ENCODE measurements at places on chromosomes 13 and 19. TPM values are rescaled to one million over a fixed set of nuclear protein-coding genes. Genes with fewer than 3 reads are reported as not detected.

DNA sequence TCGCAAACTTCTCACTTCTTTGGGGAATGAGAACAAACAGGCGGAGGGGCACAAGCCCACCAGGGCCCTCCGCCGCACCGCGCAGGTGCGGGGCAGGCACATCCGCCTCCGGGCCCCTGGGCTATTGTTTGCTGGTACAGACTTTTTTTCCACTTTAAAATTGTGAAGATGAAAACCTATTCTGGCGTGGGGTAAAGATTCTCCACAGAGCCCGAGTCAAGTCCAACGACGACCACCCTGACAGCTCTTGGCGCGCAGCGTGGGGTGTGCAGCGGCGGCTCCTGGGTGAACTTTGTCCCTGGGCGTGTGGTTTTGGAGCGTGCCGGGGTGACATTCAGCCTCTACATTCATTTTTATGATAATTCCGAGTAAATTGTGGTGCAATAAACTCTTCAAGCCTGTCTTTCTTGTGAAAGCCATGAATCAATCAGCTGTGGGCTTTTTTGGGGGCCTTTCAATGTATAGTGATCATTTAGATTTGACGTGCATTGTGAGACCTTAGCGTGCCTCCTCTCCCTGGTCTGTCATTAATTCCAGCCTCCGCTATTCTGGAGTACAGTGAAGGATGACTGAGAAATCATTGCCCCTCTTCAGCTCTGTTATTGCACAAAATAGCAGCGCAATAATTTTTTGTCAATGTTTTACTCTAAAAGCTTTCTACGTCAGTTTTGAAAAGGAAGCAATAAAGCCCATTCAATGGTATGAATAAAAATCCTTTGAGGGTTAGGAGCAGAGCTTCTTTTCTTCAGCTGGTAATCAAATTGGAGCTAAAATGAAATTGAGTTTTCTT is 90.0 kb downstream of the TEX29 start:
- peaks cover 6% of the 10 kb centered on the region for H3K27me3 ChIP-seq
- no peaks in the 10 kb centered on the region for H3K4me1 ChIP-seq
- H3K27ac ChIP-seq, result no peak overlapping the region
- H3K4me3 ChIP-seq, result no peak overlapping the region

DNA sequence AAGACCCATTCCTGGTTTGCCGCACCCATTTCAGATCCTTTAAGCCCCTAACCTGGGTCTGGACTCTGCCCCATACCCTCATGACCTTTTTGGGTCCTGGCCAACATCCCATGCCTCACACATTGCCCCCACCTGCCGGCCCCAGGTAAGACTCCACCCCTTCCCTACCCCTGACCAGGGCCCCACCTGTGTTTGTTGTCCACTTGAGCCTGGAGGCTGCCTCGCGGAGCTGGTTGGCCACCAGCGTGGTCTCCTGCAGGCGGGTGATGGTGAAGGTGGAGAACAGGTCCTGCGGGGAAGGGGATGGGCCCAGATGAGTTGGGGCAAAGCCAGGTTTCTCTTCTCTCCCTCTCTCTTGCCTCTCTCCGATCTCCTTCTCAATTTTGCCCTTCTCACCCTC is 19.5 kb downstream of the MAN2B1 start:
- H3K4me3 ChIP-seq, result no peak overlapping the region
- H3K27ac ChIP-seq, result no peak overlapping the region
- no peaks in the 10 kb centered on the region for H3K27me3 ChIP-seq
- H3K36me3 ChIP-seq, result peaks cover 14% of the 10 kb centered on the region
- no peaks in the 10 kb centered on the region for H3K4me1 ChIP-seq

GRCh38 chr13:61770681-61771080 is 355.0 kb upstream of the PCDH20 start:
- H3K36me3 ChIP-seq, result no peaks in the 10 kb centered on the region
- no peak overlapping the region for H3K27ac ChIP-seq
- DNase-seq, result no peak
- H3K4me1 ChIP-seq, result no peaks in the 10 kb centered on the region
- no peaks in the 10 kb centered on the region for H3K27me3 ChIP-seq

GRCh38 chr13:99323488-99323887 is 16.3 kb upstream of the GPR183 start:
- peaks cover 20% of the 10 kb centered on the region for H3K36me3 ChIP-seq
- H3K4me1 ChIP-seq, result peaks cover 58% of the 10 kb centered on the region
- H3K27ac ChIP-seq, result peak overlapping the region; percentile 80
- no peak for DNase-seq
- no peaks in the 10 kb centered on the region for H3K27me3 ChIP-seq

- peak within 1 kb of the TSS; percentile 85 for H3K4me3 ChIP-seq
- H3K27me3 ChIP-seq, result no peaks in the 10 kb centered on the region
- peak; percentile 69 for DNase-seq
- peaks cover 33% of the 10 kb centered on the region for H3K36me3 ChIP-seq
- peak within 1 kb of the TSS; percentile 56 for H3K27ac ChIP-seq
Observed at GRCh38 chr19:543910-544608, at the start of gene GZMM. Gene GZMM, plus strand, starts transcription at chr19:544053. Its CDS starts 19 bp downstream, at chr19:544072.

GRCh38 chr13:80036845-80037504 is 304.0 kb downstream of the SPRY2 start:
- no peak overlapping the region for H3K4me3 ChIP-seq
- H3K36me3 ChIP-seq, result no peaks in the 10 kb centered on the region
- no peak overlapping the region for H3K27ac ChIP-seq
- no peak for DNase-seq

GRCh38 chr13:38656699-38657098 is 30.2 kb upstream of the FREM2 start:
- no peak overlapping the region for H3K27ac ChIP-seq
- no peaks in the 10 kb centered on the region for H3K4me1 ChIP-seq
- no peaks in the 10 kb centered on the region for H3K27me3 ChIP-seq
- H3K36me3 ChIP-seq, result no peaks in the 10 kb centered on the region
- DNase-seq, result no peak

GRCh38 chr19:688214-688613 is 7.0 kb downstream of the PRSS57 start:
- H3K27me3 ChIP-seq, result no peaks in the 10 kb centered on the region
- H3K4me1 ChIP-seq, result no peaks in the 10 kb centered on the region
- no peak for DNase-seq
- no peak overlapping the region for H3K27ac ChIP-seq
- H3K4me3 ChIP-seq, result no peak overlapping the region

DNA sequence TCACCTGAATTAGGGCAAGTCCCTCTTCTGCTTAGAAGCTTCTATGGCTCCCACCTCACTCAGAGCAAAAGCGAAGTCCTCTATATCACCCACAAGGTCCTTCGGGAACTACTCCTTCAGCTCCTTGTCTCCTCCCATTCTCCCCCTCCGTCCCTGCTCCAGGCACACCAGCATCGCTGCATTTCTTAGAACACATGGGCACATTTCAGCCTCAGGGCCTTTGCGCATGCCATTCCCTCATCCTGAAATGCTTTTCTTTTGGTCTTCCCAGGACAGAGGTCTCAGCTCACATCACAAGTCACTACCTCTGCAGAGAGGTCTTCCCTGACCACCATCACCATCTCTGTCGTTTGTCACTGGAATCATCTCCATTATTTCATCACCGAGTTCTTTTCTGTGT is 4.0 kb downstream of the S1PR5 start:
- H3K4me3 ChIP-seq, result no peak overlapping the region
- no peak for DNase-seq
- no peak overlapping the region for H3K27ac ChIP-seq
- H3K36me3 ChIP-seq, result no peaks in the 10 kb centered on the region

- H3K4me3 ChIP-seq, result no peak overlapping the region
- H3K36me3 ChIP-seq, result no peaks in the 10 kb centered on the region
- H3K4me1 ChIP-seq, result peaks cover 41% of the 10 kb centered on the region
- H3K27me3 ChIP-seq, result peaks cover 92% of the 10 kb centered on the region
- H3K27ac ChIP-seq, result no peak overlapping the region
Observed at GRCh38 chr19:49436381-49437017, 4.8 kb downstream of the SLC17A7 start.

- H3K4me1 ChIP-seq, result peaks cover 26% of the 10 kb centered on the region
- peak overlapping the region; percentile 46 for H3K4me3 ChIP-seq
- no peak overlapping the region for H3K27ac ChIP-seq
- DNase-seq, result no peak
- no peaks in the 10 kb centered on the region for H3K36me3 ChIP-seq
Observed at GRCh38 chr19:45428384-45429231, 4.9 kb upstream of the ERCC1 start.

- no peaks in the 10 kb centered on the region for H3K4me1 ChIP-seq
- H3K36me3 ChIP-seq, result no peaks in the 10 kb centered on the region
- H3K27me3 ChIP-seq, result no peaks in the 10 kb centered on the region
- no peak overlapping the region for H3K27ac ChIP-seq
- no peak overlapping the region for H3K4me3 ChIP-seq
Observed at GRCh38 chr13:59774491-59774971, 389.2 kb downstream of the DIAPH3 start.

GRCh38 chr19:38606131-38606530 is 11.6 kb downstream of the MAP4K1 start:
- H3K4me1 ChIP-seq, result no peaks in the 10 kb centered on the region
- peaks cover 60% of the 10 kb centered on the region for H3K36me3 ChIP-seq
- H3K4me3 ChIP-seq, result no peak overlapping the region
- no peak overlapping the region for H3K27ac ChIP-seq
- no peak for DNase-seq
- no peaks in the 10 kb centered on the region for H3K27me3 ChIP-seq

DNA sequence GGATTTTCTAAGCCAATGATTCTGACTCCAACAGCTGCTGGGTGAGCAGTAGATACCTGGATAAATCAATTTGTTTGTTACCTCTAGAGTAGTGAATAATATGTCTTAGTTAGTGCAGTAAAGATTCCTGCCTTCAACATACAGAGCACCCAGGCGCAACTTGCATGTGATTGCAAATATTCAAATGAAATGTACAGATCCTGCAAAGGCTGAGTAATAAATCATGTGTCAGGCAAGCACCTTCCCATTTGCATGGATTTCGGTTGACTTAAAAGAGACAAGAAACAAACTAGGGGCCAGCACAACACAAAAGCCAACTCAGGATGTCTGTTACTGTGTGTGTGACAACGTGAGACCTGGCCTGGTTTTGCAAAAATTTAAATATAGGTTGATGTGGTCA is 79.7 kb downstream of the TNFSF11 start:
- H3K4me1 ChIP-seq, result no peaks in the 10 kb centered on the region
- no peaks in the 10 kb centered on the region for H3K36me3 ChIP-seq
- no peak overlapping the region for H3K27ac ChIP-seq
- H3K4me3 ChIP-seq, result no peak overlapping the region

- no peaks in the 10 kb centered on the region for H3K36me3 ChIP-seq
- no peak overlapping the region for H3K27ac ChIP-seq
- H3K27me3 ChIP-seq, result no peaks in the 10 kb centered on the region
- DNase-seq, result no peak
- no peaks in the 10 kb centered on the region for H3K4me1 ChIP-seq
Observed at GRCh38 chr13:96417939-96418685, 328.2 kb downstream of the HS6ST3 start.

GRCh38 chr19:47274891-47275761 is 441 bp downstream of the INAFM1 start:
- H3K27me3 ChIP-seq, result no peaks in the 10 kb centered on the region
- H3K36me3 ChIP-seq, result peaks cover 17% of the 10 kb centered on the region
- DNase-seq, result no peak

DNA sequence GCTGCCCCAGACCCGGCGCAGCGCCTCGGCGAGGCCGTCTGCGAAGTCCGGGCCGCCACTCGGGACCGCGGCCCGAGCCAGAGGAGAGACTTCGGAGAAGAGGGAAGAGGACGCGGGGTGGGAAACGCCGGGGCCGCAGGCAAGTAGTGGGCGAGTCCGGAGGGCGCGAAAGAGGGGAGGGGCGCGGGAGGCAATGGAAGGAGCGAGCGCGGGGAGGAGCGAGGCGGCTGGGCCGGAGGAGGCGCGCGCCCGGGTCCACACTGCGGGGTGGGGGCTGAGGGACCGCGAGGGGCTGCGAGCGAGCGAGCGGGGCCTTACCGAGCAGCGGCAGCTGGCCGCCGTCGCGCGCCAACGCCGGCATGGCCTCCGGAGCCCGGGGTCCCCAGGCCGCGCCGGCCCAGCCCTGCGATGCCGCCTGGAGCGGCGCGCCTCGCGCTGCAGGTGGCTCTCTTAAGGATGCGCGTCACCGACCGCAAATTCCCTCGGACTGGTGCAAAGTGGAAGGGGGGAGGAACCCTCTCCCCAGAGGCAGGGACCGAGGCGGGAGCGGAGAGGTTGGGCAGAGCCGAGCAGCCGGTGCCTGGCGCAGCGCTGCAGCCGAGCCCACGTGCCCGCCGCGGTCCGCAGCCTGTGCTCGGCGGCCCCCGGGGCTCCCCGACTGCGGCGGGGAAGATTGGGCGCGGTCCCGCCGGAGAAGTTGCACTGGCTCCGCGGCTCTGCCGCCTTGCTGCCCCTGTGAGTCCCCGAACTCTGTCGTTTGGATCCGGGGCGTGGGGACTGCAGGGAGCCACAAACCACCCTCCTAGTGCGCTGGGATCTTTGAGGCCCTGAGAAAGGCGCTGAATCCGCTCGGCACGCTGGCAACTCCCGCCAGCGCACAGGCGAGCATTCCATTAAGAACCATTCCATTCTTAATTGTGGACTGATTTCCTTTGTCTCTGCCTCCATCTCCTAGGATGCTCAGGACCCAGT is at the start of gene FLT3:
Gene FLT3 (minus strand): TSS at position 427 of the 972 bp plus-strand sequence. CDS start 66 bp downstream, at position 361.
- peaks cover 47% of the 10 kb centered on the region for H3K27me3 ChIP-seq
- H3K4me3 ChIP-seq, result peak within 1 kb of the TSS; percentile 26
- H3K36me3 ChIP-seq, result no peaks in the 10 kb centered on the region
- peak; percentile 13 for DNase-seq
- peaks cover 13% of the 10 kb centered on the region for H3K4me1 ChIP-seq
- no peak within 1 kb of the TSS for H3K27ac ChIP-seq

DNA sequence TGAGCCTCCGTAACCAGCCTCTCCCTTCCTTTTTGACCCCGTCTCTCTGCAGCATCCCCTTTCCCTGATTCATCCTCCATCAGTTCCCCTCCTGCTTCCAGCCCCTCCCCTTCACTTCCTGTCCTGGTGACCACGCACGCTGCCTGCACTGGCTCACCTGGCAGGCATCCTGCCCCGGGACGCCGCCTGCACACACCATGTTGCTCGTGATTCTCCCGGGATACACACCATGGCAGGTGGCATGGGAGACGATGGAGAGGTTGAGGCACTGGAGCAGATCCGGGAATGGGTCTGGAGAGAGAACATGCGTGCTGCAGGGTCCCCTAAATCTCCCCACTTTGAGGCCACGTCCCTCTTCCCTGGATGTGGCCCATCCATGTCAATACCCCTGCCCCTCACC is 4.2 kb downstream of the KLK12 start:
- H3K27ac ChIP-seq, result no peak overlapping the region
- no peaks in the 10 kb centered on the region for H3K4me1 ChIP-seq

DNA sequence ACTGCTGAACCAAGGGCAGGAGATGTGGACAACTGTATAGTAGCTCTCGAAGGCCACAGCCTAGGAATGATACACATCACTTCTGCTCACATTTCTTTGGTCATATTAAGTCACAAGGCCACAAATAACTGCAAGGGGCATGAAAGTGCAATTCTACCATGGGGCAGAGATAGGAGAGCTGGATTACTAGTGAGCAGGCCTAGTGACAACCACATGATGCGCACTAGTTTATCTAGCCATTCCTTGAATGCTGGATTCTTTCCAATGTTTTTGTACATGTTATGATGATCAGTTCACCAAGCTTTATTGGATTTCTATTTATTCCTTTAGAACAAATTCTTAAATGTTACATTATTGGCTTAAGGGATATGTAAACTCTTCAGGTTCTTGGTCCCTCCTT is 100.7 kb downstream of the MIPEP start:
- no peak for DNase-seq
- no peaks in the 10 kb centered on the region for H3K36me3 ChIP-seq
- no peak overlapping the region for H3K4me3 ChIP-seq
- H3K4me1 ChIP-seq, result no peaks in the 10 kb centered on the region
- H3K27ac ChIP-seq, result no peak overlapping the region

Gene ZNF208
- total RNA-seq, result 3.8 TPM

Gene ZNF578
- total RNA-seq, result 1.6 TPM

Gene C19orf85
- not detected for total RNA-seq

Gene CTXN1
- total RNA-seq, result not detected

Gene ELF1
- 354 TPM for total RNA-seq

Gene ZNF816
- total RNA-seq, result 5.5 TPM

Gene LATS2
- 6.2 TPM for total RNA-seq

Gene CGB5
- total RNA-seq, result not detected

Gene TEX26
- not detected for total RNA-seq

Gene SOHLH2
- not detected for total RNA-seq

Gene SIGLEC8
- total RNA-seq, result not detected

Gene ATXN8OS
- not detected for total RNA-seq
